ENCODE measurements at places on chromosomes 7 and 10.

DNA sequence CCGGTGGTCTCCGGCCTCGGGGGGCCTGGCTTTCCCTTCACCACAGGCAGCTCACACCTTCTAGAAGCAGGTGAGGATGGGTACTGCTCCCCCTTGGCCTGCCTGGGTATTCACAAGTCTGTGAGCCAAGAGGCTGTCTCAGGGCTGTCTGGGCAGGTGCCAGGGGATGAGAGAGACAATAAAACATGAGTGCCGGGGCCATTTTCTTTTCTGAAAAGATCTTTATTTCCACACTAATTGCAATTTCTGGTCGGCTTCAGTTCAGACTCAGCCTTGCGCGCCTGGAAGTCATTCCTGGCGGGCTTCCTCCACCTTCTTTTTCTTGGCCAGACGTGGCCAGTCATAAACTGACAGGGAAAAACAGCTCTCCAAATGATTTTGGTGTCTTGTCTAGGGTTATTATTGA is 171.2 kb downstream of the ARHGAP12 start:
- no peak for DNase-seq

- DNase-seq, result no peak
These were observed 6.3 kb upstream of the GSTK1 start for GRCh38 chr7:143256932-143257331.

- no peak for DNase-seq
These were observed 565.2 kb downstream of the TCERG1L start for GRCh38 chr10:130746311-130746710.

GRCh38 chr7:128431221-128431620 is 21.4 kb upstream of the IMPDH1 start:
- DNase-seq, result no peak

- DNase-seq, result no peak
These were observed 1.5 kb downstream of the MEST start for GRCh38 chr7:130493275-130493873.

- no peak for DNase-seq
These were observed 232.2 kb upstream of the TEX47 start for GRCh38 chr7:89027781-89028180.

- DNase-seq, result no peak
These were observed 781 bp upstream of the GRM8 start for GRCh38 chr7:127253281-127254162.

DNA sequence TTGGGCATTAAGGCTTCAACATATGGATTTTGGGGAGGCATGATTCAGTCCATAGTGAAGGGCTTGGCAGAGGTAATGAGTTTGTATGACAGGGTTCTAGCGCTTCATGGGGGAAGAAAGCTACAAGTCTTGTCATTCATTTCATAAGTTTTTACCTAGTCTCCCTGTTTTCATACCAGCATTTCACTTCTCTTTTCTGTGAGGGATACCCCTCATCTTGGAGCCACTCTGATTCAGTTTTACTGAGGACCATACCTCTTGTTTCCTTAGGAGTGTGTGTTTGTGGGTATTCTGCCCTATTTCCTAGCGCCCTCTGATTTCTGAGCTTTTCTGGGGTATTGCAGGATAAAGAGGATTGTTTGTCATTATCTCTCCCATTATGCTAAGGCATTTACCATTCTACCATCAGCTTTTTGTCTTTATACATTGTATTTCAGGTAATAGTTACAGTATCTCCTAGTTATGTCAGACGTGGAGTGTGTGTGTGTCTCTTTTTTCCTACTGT is 6.8 kb downstream of the RSBN1L start:
- no peak for DNase-seq

- no peak for DNase-seq
These were observed 448.8 kb downstream of the DNAJB6 start for GRCh38 chr7:157785486-157786186.

GRCh38 chr7:55069271-55069792 is 50.5 kb downstream of the EGFR start:
- no peak for DNase-seq

DNA sequence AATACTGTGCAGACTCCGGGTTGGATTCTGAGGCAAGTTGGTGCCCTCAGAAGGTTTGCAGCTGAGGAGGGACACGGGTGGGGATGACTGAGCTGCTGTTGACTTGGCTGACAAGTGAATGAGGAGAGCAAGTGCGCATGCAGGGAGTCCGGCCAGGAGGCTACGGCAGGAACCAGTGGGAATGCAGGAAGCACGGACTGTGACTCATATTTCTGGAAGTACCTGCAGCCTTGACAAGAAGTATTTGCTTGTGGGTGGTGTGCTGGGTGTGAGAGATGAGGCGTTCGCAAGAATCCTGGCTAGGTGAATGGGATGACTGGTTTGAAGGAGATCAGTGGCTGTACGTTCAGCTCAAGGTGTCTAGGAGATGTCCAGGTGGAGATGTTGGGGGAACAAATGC is 30.8 kb upstream of the FXYD4 start:
- DNase-seq, result no peak

GRCh38 chr10:49005270-49005669 is 65.6 kb upstream of the LRRC18 start:
- DNase-seq, result no peak

DNA sequence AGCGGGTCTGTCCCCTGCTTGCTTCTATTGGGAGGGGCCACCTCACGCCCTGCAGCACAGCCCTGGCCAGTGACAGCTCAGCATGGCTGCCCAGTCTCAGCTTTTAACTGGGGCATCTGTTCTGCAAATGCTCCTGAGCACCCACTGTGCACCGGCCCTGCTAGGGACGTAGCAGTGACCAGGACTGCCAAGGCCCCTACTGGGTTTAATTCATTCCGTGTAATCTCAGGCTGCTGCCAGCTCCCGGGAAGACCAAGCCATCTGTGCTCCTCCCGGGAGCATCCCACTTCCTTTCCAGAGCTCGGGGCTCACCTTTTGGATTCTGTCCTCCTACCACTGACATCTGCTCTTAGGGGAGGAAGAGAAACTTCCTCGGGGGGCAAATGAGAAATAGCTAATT is 85.2 kb downstream of the ADARB2 start:
- DNase-seq, result no peak

- no peak for DNase-seq
These were observed 983 bp downstream of the TNRC18 start for GRCh38 chr7:5422396-5423305.

- no peak for DNase-seq
These were observed at the start of gene CTNNA3 for GRCh38 chr10:67696029-67696428. Gene CTNNA3 (minus strand): TSS chr10:67696195.

- no peak for DNase-seq
These were observed 303.4 kb downstream of the XPNPEP1 start for GRCh38 chr10:109619914-109620313.

- no peak for DNase-seq
These were observed 340.1 kb upstream of the CHRM2 start for GRCh38 chr7:136528329-136528728.

- no peak for DNase-seq
These were observed 61.2 kb upstream of the VIPR2 start for GRCh38 chr7:159205833-159206232.

DNA sequence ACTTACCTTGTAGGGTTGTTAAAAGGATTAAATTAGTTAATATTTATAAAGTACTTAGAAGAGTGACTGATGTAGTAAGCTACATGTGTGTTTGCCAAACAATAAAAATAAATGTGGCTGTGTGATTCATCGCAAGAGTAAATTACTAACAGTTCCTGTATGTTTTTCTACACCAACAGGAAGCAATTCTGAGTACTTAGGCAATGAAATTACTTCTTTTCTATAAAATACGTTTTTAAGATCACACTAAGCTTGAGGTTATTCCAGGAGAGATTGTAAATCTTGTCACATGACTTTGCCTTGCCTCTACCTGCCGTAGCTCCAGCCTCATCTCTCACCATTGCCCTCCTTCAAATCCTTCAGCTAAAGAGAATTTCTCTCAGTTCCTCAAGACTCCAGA is 18.1 kb upstream of the GSTK1 start:
- DNase-seq, result no peak

DNA sequence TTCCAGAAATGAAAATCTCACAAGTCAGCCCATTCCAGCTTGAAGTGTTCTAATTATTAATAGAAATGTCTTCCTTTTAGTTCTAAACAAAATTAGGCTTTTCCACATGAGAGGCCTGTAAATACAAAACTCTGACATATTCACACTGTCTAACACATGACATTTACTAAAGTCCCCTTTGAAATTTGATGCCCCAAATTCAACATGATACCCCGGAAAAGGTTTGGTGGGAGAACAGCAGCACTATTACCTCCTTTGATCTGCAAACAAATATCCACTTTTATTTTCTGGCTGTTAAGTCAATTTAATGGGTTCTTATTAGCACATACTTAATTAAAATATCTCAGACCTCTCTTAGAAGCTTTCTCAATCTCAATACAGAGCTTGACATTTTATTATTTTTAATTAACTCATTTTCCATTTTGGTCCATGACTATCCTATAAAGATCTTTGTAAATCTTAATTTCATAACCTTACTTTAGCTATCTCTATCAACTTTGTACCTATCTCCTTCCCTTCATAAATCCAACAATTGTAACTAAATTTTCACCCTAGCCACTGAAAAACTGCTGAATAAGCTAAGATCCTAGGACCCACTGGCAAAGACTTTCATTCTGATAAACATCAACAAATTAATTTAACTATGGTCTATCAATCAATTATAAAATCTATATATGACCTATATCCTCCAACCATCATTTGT is 63.2 kb downstream of the USP6NL start:
- DNase-seq, result no peak

DNA sequence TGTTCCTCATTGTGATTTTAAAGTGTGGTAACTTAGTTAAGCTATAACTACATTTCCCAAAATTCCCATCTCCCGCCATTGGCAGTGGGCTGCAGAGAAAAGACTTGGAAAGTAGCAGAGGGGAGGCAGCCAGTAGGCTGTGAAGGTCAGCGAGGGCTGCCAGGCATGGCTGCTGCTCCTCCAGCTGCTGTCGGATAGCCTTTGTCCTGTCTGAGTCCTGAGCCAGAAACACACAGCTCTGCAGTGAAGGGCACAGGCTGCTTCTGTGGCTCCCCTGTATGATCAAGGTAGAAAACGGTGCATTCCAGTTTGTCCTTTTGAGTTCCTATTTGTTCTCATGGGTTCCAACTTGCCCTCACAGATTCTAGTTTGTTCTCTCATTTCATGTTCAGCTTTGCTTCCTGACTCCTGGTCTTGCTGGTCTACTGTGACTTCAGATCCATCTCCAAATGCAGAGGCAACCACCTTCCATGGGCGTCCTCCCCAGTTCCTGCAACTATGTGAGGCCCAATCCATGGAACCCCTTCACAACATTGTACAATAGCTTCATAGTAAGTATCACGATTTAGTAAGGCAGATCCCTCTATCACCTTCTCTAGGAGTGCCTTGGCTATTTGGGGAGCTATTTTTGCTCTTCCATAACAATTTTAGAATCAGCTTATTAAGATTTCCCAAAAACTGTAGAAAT is 31.7 kb downstream of the SYPL1 start:
- no peak for DNase-seq

- DNase-seq, result no peak
These were observed 26.4 kb downstream of the MBL2 start for GRCh38 chr10:52746169-52746568.

DNA sequence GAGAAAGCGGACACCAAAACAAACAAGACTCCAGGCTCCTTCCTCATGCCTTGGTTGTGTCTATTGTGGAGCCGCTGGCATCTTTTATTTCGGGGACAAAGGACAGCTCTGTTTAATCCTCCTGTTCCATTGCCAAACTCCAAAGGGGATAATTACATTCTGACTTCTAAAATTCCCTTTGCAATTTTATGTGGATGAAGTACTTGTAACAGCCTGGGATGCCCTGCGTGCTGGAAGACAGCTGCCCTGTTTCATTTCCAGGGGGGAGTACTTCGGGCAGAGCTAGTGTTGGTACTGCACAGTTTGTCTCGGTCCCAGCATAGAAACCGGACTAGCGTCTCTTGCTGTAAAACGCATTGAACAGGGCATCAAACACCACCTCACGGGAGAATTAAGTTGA is 90.9 kb downstream of the BAMBI start:
- DNase-seq, result no peak

DNA sequence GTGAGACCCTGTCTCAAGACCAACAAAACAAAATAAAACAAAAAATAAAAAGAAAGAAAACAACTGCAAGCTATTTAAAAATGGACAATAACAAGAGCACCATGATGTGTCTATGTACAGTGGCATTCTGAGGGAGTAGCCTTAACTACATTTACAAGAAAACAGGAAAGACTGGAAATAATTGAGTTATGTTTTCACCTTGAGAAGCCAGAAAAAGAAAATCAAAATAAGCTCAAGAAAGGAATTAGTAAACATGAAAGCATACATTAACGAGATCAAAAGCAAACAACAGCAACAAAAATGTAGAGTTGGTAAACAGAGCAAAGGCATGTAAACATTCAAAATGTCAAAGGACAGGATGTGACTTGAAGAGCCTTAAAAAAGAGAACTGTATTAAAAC is 36.7 kb downstream of the TEX36 start:
- no peak for DNase-seq

GRCh38 chr10:126511917-126512479 is 123.7 kb upstream of the ADAM12 start:
- DNase-seq, result no peak

DNA sequence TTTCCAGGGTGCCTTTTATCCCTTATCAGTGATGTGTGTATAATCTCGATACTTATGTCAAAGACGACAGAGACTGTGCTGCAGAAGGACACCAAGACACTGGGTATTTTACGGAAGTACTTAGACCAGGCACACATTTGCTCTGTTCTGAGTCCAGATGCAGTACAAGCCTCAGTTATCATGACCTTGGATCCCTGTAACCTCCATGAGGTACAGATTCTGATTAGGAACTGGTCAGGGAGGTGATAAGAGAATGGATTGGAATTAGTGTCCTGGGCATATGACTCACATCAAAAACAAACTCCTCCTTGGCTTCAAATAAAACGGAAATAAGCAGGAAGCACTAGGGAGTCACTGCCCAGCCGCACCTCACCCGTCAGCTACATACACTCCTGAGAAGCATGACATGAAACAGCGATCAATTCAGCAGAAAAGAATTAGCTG is 146.5 kb downstream of the SFMBT2 start:
- DNase-seq, result no peak

DNA sequence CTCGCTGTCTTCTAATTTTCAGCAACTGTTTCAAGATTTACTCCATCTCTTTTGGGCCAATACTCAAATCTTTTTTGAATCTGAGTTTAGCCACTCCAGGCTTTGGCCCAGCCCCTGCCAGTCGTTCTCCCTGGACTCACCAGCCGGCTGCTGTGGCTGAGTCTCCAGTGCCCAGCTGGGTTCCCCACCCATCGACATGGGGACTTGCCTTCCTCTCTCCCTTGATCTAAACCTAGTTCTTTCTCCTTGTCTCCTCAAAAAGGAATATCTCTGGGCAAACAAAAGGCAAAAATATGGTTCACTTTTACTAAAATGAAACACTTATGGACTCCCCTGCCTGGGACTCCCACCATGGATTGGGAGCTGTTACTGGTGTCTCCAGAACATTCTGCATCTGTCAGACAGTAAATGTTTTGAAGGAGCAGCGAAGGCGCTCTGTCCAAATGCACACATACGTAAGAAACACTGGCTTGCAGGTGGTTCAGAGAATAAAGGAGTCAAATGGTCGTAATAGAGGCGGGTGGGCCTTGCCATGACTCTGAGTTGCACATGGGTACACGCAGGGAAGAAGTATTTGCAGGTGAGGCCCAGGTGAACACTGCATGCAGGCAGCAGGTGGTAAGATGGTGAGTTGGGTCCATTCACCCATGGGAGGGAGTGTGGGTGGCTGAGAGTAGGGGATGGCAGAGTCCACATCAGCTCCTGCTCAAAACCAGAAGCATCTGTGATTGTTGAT is 35.5 kb upstream of the HABP2 start:
- no peak for DNase-seq

GRCh38 chr7:19110026-19110730 is 7.3 kb downstream of the TWIST1 start:
- DNase-seq, result no peak

GRCh38 chr10:1241322-1241890 is 185.2 kb downstream of the WDR37 start:
- DNase-seq, result no peak
